Activated CD4-positive, CD25-positive, alpha-beta regulatory T cell (primary cell): ENCODE measurements at places on chromosomes 1 and 21.
A peak's percentile ranks its signal among the peaks of the same experiment; 100 is the strongest.

DNA sequence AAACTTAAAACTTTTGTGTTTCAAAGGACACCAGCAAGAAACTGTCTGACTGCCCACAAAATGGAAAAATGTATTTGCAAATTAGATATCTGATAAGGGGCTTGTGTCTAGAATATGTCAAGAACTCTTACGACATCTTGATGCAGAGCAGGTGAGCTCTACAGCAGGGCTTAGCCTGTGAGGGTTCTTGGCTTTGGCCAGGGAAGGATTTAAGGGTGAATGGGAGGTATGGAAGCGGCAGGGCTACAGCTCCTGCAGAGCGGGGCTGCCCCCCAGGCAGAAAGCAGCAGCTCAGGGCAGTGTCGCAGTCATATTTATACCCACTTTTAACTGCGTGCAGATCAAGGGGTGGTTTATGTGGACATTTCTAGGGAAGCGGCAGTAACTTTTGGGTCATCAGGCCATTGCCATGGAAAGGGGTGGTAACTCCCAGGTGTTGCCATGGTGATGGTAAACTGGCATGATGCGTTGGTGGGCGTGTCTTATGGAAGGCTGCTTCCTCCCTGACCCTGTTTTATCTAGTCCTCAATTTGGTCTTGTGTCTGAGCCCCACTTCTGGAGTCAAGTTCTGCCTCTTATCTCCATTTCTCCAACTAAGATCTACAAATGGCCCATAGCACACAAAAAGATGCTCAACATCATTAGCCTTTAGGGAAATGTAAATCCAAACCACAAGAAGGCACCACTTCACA, 23.2 kb downstream of the MORN1 start:
- no peak for DNase-seq

GRCh38 chr1:32249831-32250525, 1.1 kb upstream of the LCK start:
- peak; percentile 65 for DNase-seq

GRCh38 chr1:84013708-84014107, 14.8 kb upstream of the TTLL7 start:
- DNase-seq, result no peak

DNA sequence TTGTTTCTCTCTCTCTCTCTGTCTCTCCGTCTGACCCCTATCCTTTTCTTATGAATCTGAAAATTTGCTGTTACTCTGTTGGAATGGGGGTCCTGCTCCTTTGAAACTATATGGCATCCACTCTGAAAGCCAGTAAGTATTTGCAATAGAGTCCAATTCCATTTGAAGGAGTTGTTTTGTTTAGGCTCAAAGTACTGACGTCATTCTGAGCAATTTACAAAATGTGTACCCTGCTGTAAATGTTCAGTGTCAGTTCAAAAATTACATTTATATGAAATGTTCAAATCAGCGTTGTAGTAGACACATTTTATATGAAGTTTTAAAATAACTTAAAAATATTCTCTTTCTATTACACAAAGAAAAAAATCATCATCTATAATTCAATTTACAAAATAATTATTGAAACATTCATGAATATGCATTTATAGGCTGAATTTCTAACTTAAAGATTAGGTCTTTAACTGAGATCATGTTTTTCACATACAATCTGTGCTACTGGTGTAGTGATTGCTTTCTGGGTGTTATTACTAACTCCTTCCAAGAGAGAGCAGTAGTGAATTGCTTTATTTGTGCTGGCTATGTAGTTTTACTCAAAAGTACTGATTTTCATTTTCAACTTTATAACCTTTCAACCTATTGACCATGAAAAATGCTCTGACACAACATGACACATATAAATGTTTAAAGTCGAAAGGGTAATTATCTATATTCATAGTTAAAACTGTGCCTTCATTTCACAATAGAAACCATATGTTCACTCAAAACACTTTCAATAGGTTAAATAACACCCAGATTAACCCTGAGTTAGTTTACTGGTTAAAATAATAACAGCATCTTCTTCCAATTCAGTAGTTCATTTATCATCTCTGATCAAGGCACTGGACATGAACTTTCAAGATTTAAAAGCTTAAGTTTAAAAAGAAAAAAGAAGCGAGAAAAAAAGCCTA, 253.1 kb upstream of the ADGRL4 start:
- DNase-seq, result no peak

DNA sequence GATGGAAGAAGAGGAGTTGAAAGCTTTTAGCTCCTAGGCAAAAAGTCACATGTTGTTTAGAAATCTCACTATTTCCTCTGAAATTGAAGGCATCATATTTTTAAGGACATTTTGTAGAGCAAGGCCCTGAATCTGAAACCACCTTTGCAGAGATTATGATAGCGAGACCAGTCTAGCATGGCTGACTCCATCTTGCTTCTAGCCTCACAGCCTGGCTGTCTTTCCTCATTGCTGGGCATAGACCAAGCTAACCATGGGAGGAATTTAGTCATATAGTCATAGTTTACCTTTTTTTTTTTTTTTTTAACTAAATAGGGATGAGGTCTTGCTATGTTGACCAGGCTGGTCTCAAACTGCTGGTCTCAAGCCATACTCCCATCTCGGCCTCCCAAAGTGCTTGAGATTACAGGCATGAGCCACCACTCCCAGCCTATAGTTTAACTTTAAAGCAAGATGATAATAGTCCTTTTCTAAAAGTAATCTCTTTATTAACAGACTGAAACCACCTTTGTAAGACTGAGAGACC, 42.2 kb upstream of the ZNF326 start:
- DNase-seq, result no peak

DNA sequence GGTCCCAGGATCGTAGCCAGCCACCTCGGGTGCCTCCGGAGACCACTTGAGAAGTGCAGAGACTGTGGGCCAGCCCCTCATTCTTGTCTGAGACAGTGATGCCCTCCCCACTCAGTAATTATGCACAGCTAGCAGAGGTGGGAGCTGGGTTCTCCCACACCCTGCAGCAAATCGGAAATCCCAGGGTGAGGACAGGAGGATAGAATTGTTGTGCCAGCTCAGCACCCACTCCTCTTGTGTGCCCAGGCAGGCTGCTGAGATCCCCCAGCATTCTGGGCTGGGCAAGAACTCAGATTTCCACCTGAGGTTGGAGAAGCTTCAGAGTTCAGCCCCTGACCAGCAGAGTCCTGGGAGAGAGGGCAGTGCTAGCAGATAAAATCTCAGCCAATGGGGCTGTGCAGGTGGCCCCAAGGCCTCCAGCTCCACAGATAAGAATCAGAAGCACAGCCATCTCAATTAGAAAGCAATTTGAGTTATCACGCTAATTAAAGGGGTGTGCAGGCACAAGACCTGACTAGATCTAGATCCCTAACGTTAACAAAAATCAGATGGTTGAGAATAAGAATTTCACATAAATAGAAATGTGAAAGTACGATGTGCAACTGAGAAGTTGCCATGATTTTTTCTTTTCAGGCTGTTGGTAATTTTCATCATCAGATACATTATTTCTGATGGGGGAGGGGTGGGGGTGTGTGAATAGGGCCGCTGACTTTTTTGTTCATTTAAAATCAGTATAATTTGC, 45.5 kb upstream of the IRF2BP2 start:
- no peak for DNase-seq

DNA sequence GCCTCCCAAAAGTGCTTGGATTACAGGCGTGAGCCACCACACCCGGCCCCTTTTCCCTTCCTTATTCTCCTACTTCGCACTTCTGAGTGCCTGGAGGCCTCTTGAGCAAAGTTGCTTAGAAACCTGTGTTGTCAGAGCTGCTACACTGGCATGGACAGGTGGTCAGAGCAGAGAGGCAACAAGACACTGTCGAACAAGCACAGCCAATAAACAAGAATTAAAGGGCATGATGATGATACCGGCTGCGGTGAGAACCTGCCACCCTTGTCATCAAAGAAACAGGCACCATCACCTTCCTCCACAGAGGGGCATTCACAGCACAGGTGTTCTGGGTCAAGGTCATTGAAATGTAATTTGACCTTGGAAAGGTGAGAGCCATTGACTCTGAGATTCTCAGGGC, 23.3 kb downstream of the STUM start:
- no peak for DNase-seq

GRCh38 chr1:244214009-244214967, 163.2 kb downstream of the ZBTB18 start:
- no peak for DNase-seq

GRCh38 chr1:232725305-232726047, 79.7 kb upstream of the MAP10 start:
- DNase-seq, result no peak

DNA sequence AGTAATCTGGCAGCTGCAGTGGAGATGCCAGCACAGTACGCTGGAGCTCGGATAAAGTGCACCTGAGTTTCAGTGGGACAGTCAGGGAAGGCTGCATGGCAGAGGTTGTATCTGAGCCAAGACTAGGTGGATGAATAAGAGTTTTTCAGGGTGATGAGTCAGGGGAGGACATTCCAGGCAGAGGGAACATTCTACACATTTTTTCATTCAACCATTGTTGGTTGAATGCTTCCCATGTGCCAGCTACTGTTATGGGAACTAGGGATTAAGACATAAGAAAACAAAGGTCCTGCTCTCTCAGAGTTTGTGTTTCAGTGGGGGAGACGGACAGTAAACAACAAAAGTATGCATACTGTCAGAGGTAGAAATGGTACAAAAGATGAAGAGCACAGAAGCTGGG, 5.2 kb downstream of the LEPR start:
- DNase-seq, result no peak

GRCh38 chr1:2528966-2529783, 888 bp downstream of the HES5 start:
- no peak for DNase-seq

DNA sequence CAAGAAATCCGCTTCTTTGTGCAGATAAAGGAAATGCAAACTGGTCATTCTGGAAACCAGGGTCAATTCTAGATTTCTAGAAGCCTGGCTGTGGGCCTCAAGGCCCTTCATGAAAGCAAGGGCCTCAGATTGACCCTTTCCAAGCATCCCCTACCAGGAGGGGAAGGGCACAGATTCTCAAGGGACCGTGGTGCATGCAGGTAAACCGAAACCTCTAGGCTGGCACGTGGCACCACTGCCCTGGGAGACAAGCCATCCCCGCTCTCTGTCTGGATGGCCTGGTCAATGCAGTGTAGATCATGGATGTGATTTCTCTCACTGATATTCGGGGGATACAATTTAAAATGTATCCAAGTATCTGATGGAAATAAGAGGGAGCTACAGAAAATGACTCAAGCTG, 69.4 kb downstream of the TOMM20 start:
- no peak for DNase-seq

DNA sequence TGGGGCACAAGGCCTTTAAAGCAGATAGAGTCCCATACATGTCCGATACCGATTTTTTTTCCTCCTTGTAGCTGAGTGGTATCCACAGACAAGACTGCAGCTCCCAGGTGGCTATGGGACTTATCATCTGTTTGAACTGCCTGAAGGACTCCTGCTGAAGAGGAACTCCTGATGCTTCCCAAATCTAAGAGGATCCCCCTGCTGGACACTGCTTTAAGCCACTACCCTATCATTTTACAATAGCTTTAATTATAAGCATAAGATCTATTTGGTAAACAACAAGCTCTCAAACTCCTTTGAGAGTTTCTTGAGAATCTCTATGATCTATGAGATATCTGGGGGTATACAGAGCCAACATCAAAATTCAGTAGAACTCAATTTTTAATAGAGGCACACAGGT, 11.7 kb downstream of the NDC1 start:
- no peak for DNase-seq

GRCh38 chr1:9576903-9577302, 11.8 kb upstream of the TMEM201 start:
- DNase-seq, result no peak

DNA sequence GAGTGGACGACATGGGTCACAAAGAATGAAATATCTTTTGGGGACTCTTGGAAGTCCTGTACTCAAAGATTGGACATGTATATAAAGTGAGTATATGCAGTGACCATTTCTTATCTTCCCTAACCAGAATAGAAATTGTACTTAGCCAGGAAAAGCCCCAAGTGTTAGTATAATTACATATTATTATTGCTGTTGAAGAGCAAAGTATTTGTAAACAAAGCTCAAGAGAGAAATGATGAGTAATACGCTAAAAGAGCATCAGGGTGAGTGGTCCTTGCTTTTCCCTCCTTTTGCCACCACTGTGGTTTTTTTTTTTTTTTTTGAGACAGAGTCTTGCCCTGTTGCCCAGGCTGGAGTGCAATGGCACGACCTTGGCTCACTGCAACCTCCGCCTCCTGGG, 6.4 kb upstream of the CGN start:
- no peak for DNase-seq

- DNase-seq, result no peak
Measured at GRCh38 chr1:6888870-6889269, 103.6 kb downstream of the CAMTA1 start.

- DNase-seq, result no peak
Measured at GRCh38 chr1:204826970-204827369, 43.7 kb upstream of the NFASC start.

GRCh38 chr1:26221094-26221493, 12.9 kb upstream of the CEP85 start:
- no peak for DNase-seq

- peak; percentile 57 for DNase-seq
Measured at GRCh38 chr1:161068306-161069234, 1.1 kb downstream of the ARHGAP30 start.

GRCh38 chr21:32279377-32279680, 480 bp upstream of the MIS18A start:
- DNase-seq, result no peak

DNA sequence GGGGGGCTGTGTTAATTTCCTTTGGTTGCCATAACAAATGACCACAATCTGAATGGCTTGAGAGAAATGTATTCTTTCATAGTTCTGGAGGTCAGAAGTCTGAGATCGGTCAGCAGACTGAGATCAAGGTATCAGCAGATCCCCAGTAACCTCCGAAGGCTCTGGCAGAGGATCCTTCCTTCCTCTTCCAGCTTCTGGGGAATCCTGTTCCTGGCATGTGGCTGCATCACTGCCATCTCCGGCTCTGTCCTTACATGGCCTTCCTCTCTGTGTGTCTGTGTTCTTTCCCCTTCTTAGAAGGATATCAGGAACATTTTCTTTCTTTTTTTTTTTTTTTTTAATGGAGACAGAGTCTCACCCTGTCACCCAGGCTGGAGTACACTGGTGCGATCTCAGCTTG, 25.8 kb downstream of the ACTL8 start:
- DNase-seq, result no peak

GRCh38 chr1:37851782-37852210, 7.6 kb downstream of the MTF1 start:
- no peak for DNase-seq

- DNase-seq, result no peak
Measured at GRCh38 chr1:43750083-43750482, 42.7 kb downstream of the ST3GAL3 start.

DNA sequence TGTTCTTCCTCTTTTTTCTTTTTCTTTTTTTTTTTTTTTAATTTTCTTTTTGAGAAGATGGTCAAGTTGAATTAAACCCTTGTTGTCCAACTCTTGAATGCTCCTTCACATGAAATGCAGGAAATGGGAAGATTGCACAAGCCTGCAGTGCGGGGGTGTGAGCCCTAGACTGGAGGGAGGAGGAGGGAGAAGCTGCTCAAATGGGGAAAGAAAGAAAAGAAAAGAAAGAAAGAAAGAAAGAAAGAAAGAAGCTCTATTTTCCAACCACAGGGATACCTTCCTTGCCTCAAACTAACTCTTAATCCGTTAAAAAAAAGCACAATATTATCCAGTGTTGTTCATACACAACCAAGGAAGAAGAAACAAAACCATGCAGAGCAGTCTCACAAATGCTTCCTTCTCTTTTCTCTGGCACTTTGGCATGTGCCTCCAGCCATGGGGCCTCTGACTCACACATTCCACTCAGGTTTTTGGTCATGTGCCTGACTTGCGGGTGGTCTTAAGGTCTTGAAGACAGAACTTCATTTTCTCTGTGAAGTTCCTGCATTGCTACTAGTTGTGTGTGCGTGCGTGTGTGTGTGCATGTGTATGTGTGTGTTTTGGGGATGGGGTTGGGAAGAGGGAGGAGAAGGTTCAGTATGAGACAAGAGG, 276.1 kb downstream of the RPS6KC1 start:
- DNase-seq, result no peak
